HT-29 (cell line): ENCODE measurements at places on chromosomes 2 and 18. TPM values are rescaled to one million over a fixed set of nuclear protein-coding genes. Genes with fewer than 3 reads are reported as not detected.
A peak's percentile ranks its signal among the peaks of the same experiment; 100 is the strongest.

- DNase-seq: peak; percentile 11
These were observed 72.4 kb upstream of the YWHAQ start for GRCh38 chr2:9703085-9703678.

GRCh38 chr2:211941216-211941747, 597.3 kb downstream of the ERBB4 start:
- DNase-seq: no peak

DNA sequence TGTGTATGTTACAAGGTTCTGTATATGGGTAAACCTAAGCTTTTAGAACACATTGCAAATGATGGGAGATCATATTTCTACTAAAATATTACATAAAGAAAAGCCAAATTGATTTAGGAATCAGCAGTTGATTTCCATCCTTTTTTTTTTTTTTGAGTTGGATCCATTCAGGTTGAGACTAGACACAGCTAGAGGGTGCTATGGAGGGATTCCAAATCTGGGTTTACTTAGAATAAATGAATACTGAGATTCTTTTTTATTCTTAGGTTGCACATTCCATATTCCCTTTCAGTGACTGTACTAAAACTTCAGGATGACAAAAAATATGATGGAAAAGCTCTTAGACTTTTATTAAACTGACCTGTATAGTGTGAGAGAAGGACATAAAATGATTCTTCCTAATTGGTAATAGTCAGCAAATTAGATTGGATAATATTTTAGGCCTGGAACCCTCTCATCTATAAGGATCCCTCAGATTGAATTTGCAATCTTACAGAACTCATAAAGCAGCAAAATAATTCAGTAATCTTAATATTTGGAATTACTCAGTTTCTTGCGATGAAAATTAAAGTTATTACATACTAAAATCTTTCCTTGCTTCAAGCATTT, 183.3 kb upstream of the SESTD1 start:
- no peak for DNase-seq

The GDF7 gene
- total RNA-seq: under 0.01 TPM in 1 of 2 replicates, not detected in the other

DNA sequence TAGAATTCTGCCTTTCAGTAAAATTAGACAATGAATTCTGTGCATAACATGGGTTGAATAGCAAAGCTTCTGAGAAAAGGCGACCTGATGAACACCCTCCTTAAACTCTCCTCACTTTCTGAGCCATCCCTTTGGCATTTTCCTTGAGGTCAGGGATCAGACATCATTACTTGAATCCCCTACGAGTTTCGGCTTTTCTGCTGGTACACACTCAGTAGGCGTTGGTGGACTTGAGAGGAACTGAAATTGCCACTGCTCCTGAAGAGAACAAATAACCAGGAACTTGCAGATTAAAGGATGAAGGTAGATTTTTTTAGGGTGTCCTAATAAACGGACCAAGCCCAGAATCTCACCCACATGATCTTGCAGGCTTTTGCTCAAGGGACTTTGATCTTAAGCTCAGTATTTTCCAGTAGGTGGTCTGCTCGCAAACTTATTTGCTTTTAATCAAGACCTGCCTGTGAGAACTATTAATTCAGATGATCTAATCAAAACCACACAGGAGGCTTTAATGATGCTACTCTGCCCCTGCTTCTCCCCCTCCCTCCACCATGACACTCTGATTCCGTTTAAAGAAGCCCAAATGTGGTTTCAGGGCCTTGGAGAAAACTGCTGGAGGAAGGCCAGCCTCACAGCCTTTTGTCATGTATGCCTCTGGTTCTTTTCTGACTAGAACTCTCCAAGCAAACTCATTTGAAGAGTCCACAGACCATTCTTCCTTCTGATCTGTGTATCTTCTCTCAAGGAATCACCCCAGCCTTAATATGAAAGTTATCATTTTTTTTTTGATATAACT, 124.9 kb downstream of the PRKCE start:
- DNase-seq: no peak

The GPR55 gene
- not detected in 2 replicates for total RNA-seq

The SNED1 gene
- total RNA-seq: not detected in 2 replicates

- DNase-seq: no peak
These were observed 62.8 kb downstream of the TCF7L1 start for GRCh38 chr2:85195956-85196355.

DNA sequence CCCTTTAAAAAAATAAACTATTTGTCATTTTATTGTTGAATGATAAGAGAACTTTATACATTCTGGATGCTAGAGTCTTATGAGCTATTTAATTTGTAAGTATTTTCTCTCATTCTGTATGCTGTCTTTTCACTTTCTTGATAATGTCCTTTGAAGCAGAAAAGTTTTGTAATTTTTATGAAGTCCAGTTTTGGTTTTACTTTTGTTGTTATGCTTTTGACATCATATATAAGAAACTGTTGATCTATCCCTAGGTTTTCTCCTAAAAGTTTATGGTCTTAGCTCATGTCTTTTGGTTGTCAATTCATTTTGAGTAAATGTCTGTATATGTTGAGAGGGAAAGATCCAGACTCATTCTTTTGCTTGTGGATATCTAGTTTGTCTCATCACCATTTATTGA, 52.5 kb downstream of the TMEM247 start:
- DNase-seq: no peak

GRCh38 chr18:38035193-38035592, 469.6 kb upstream of the CELF4 start:
- DNase-seq: no peak

- DNase-seq: no peak
These were observed 61.1 kb downstream of the DDX1 start for GRCh38 chr2:15652801-15653200.

DNA sequence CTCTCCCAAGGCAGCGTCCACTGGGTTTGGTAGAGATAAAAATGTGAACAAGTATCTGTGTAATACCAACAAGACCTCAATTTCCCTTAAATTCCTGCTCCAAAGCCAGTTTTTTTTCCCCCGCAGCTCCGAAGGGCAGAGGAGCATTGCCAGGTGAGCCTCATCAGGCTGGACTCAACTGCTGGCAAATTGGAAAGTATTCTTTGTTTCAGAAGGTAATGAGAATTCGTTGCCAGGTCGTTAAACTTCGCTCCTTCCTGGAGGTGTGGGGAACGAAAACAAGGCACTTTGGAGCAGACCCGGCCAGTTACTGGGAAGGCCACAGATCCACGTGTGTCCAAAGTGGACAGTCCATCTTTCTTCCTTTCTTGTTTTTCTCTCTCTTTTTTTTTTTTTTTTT, 30.4 kb upstream of the ASB18 start:
- DNase-seq: no peak

The CFC1 gene
- total RNA-seq: not detected in 2 replicates

DNA sequence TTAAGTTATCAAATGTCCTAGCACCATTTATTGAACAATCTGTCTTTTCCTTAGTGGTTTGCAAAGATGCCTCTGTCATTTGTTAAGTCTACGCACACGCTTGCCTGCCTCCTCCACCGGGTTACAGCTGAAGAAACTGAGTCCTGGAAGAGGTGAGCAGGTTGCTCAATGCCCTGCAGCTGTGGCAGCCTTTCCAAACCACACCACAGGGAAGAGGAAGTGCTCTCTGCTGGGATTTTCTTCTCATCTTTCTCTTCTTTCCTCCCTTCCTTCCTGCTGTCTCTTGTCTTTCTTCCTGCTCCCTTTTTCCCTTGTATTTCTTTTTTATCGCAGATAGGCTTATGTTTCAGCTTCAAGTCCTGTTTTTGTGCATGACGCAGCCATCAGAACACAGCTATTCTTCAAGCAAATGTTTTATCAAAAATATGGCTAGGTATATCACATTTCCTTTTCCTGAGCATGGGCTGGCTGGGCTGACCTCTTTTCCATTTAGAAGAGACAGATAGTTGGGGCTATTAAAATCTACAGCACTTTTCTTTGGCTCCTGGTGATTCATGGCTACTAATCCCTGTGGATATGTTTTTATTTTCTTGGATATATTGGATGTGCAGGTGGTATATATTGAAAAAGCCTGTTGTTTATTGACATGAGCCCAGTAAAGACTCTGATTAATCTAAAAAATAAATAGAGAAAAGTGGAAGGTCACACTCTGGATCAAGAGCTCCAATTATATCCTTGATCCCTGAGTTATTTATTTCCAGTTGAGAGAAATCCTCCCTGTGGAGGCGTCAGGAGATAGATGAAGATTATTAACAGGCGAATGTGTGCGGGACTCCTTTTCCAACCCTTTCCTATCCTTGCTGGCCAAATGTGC, 214.6 kb downstream of the TSN start:
- no peak for DNase-seq

DNA sequence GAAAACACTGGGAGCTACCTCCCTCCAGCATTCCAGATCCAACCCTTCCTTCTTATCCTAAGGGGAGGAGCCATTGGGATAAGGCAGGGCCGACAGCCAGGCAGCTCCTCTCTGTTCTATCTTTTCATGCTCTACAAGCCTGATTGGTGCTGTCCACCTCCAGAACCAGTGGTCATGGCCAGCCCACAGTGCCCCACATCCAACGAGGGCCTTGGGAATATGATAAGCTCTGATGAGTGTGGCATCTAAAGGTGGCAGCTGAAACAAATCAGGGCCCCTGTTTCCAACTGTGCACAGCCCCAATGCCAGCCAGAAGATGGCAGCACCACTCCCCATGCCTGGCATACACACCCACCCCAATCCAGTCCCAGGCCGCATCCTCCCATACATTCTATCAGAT, 329.3 kb downstream of the C1D start:
- peak; percentile 46 for DNase-seq

The ERICH2 gene
- total RNA-seq: 0.42 TPM in 1 of 2 replicates, not detected in the other

The ERMN gene
- total RNA-seq: not detected in 2 replicates

The ASB18 gene
- not detected in 2 replicates for total RNA-seq

DNA sequence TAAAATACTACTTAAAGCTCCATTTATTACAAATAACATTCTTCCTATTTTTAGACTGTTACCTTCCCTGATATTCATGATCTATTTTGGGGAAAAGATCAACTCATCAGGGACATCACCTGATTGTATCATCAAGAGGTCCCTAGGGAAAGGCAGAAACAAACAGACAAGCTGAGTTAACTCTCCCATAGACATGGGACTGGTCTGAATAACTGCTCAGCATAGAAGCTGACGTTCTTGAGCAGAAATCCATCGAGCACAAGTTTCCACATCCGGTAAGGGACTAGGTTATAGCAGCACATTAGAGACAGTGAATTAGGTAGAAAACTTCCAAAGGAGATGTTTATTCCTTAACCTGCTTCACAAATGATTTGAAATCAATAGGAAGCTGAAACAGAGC, 1100.4 kb upstream of the SLC39A10 start:
- DNase-seq: no peak

DNA sequence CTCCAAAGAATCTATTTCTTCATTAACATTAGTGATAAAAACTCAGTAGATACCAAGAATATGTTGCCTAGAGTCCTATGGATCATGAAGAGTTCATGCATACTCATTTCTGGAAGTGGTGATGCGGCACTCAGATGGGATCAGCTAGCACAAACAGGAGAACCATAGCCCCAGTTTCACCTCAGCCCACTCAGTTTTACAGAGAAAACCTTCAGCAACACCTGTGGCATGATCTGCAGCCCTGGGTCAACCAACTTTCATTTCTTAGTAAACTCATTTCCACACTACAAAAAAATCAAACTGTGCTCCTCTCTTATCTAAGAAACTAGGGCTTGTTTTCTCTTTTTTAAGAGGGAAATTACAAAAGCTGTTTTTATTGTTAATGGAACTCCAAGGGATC, 569.4 kb downstream of the CCDC85A start:
- DNase-seq: no peak

DNA sequence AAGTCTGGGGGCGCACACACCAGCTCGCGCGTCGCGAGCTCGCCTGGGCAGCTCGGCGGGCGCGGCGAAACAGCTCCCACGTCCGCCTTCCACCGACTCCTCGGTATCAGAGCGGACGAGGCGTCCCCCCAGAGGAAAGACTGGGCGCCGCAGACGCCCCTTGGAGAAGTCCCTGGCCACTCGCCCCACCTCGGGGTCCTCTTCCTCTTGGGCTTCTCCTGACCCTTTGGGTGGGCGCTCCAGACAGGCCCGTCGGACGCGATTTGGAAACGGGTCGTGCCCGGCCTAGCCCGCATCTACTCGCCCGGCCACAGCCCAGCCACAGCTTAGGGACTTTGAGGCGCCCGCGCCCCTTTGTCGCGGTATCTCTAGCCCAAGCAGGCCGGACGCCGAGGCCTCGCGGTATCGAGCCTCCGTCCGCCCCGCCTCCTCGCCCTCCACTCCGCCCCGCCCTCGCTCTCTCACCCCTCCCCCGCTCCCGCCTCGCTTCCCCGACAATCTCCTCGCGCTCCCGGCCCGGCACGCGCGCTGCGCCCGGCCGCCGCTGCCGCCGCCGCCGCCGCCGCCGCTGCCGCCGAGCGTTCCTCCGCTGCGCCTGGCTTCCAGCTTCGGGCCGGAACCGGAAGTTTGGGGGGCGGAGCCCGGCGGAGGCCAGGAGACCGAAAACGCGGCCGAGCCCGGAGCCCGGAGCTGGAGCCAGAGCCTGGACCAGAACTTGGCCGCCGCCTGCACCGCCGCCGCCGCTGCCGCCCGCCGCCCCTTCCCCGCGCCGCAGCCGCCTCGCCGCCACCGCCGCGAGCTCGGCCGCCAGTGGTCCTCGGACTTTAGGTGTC, 749 bp upstream of the ACVR2A start:
- peak; percentile 87 for DNase-seq

The CNRIP1 gene
- not detected in 2 replicates for total RNA-seq

- no peak for DNase-seq
These were observed 68.3 kb upstream of the ARL4C start for GRCh38 chr2:234565201-234565600.

GRCh38 chr18:1361936-1362335, 457.3 kb downstream of the ADCYAP1 start:
- DNase-seq: no peak

The MSTN gene
- not detected in 2 replicates for total RNA-seq

GRCh38 chr2:186533717-186534116, 47.7 kb downstream of the ZC3H15 start:
- DNase-seq: no peak

The NPPC gene
- total RNA-seq: not detected in 2 replicates

DNA sequence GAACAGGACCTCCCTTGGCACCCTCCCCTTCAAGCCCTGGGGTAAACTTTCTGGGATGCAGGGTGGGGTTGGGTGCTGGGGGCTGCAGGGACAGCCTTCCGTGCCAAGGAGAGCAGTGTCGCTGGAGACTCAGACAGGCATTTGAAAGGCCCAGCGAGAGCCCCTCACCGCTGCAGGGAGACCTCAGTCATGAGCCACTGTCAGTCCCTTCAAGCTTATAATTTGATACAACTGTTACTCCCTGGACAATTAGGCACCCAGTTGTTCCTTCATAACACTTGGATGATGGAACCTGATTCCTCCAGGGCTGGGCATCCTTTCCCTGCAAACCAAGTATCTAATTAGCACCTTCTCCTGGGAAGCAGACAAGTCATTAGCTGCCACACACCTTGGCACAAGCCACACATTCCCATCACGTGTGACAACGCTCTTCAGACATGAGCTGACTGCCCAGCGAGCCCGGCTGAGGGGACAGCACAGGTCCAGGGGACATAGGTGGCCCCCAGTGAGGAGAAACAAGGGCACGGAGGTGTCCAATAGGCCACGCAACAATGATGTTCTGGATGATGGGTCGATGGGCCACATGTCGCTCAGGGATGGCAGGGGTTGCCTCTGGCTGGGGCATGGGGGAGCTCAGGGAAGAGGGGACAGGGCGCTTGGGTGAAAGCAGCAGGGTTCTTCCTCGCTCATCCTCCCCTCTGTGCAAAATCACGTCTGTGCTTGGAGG, 59.6 kb downstream of the KCNF1 start:
- no peak for DNase-seq
